AG08395 (cell line): ENCODE measurements at places on chromosomes 13 and 19.

- peak; percentile 25 for DNase-seq
Observed at GRCh38 chr19:6062274-6062673, 48.0 kb downstream of the RFX2 start.

DNA sequence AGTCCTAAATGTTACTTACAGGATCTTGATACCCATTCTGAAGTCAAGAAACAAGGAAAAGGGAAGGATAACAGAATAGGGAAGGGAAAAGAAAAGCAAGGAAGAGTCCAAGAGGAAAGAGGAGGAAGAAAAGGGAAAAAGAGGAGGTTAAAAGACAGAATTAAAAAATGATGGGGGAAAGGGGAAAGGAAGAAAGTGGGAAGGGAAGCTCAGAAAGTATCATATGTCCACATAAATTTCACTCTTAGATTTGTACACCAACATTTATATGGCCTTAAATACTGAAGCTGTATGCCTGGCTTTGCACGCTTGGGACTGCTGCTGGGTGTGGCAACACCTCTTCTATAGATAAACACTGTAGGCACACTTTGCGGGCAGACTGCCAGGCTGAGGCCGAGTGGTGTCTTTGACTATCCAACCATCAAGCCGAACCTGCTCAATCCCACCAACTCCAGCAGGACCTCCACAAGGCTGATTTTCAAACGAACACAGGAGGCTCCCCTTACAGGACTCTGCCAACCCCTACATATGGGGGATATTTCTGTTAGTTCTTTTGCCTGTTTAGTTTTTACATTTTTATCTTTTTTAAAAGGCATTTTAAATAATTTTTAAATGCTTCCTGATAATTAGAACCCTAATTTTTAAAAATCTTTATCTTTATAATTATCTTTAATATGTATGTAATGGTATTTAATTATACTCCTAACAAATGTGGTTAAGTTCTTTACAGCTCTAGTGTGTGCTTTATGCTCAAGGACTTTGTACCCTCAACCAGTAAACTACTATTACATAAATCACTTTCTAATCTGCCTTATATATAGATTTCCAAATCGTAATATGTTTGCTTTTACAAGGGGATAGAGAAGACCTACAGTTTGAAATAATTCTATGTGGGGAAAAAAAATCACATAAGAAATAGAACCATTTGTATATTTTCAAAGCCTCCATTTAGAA, 154.2 kb downstream of the DIAPH3 start:
- no peak for DNase-seq

- DNase-seq = no peak
Observed at GRCh38 chr19:10113592-10113963, 2.1 kb downstream of the P2RY11 start.

GRCh38 chr13:88162076-88162702, 491.0 kb downstream of the SLITRK5 start:
- no peak for DNase-seq

DNA sequence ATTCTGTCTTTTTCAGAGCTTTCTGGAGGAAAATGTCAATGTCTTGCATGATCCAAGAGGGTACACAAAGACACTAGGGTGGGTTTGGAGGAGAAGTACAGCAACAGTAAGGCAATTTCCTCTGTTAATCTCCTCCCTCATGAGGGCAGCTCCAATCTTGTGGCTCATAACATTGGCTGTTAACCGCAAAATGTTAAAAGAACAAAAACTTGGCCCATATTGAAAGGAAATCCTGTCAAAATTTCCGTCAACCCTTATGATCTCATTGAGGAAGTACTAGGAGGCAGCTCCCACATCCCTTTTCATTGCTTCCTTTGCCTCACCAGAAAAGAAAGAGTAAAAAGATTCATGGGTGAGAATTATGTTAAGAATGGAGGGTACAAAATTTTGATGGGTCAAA, 11.6 kb downstream of the OXGR1 start:
- DNase-seq = no peak

GRCh38 chr19:42461700-42462324, 19.1 kb upstream of the CXCL17 start:
- no peak for DNase-seq

DNA sequence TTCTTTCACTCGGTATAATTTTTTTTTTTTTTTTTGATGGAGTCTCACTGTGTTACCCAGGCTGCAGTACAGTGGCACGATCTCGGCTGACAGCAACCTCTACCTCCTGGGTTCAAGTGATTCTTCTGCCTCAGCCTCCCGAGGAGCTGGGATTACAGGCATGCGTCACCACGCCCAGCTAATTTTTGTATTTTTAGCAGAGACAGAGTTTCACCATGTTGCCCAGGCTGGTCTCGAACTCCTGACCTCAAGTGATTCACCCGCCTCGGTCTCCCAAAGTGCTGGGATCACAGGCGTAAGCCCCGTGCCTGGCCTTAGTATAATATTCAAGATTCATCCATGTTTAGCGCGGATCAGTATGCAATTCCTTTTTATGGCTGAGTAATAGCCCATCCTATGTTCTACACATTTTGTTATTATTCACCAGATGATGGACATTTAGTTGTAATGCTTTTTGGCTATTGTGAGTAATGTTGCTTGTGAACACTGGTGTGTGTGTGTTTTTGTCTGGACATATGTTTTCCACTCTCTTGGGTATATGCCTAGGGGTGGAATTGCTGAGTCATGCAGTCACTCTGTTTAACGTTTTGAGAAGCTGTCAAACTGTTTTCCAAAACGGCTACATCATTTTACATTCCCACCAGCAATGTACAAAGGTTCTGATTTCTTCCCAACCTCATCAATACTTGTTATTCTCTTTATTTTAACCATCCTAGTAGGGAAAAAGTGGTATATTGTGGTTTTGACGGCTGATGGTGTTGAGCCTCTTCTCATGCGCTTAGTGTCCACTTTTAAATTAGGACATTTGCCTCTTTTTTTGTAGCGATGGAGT, 22.9 kb downstream of the PLEKHF1 start:
- peak; percentile 24 for DNase-seq
